ENCODE measurements at places on chromosomes 11 and 22.

DNA sequence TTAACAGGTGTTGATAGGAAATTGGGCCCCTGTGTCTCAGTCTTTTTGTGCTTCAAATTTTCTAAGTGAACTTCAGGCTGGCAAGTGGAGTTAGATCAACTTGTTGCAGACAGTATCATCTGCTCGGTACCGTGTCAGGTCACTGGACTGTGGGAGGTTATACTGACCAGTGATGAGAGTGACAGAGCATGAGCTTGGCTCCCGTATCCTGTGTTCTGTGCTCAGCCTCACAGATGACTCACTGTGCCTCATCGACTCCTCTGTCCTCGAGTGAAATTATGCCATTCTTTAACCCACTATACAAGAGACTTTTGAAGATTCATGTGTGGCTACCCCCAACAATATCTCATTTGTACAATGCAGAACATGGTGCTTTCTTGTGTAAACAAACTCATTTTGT is 7.9 kb downstream of the GRAP2 start:
- peak; percentile 34 for DNase-seq

DNA sequence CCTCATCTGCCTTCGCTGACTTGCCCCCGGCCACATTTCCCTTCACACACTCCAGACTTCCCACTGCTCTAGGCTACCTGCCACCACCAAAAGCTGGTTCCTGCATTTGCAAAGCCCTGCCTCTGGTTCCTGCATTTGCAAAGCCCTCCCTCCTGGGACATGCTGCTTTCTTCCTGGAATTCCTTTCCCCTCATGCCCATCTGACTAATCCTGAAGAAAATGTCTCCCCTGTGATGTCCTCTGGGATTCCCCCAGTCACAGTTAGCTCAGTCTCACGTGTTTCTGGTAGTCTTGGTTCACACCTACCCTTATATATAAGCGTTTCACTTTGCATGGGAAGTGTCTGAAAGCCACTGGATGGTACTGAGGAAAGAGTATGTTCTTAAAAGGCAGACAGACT is 206.9 kb downstream of the DBX1 start:
- DNase-seq = peak; percentile 46

- no peak for DNase-seq
Measured at GRCh38 chr11:85431319-85431718, 195.8 kb downstream of the DLG2 start.

DNA sequence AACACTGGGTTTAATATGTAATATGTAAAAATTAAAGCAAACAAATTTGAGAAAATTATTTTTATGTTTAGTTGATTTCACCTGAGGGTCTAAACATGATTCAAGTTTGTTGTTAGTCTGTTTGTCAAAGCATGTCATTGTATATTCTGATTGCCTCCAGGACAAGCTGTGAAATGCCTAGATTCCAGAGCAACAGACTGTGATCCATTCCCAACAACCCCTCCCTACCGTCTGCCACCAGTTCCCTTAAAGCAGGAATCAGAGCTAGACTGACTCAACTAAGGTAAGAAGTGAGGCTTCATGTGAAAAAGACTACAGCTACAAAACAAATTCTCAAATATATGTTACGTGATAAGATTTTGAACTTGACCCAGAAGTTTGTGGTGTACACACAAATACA is 304.2 kb downstream of the RAB38 start:
- DNase-seq = no peak

DNA sequence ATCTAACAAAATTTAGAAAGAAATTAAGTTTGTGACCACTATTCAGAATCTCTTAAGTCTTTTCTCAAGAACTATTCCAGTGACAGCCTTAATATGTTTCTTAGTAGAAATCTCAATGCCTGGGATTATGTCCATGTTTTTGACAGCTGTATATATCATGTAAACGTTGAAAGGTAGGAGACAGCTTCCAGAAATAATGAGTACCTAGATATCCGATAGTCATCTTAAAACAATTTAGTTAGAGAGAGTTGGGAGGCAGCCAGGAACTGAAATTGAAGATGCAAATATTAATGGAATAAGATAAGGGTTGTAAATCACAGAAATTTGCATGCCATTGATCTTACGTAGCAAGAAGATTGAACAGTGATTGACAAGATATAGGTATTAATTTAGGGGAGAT is 955.2 kb downstream of the JRKL start:
- DNase-seq = no peak

- DNase-seq = no peak
Measured at GRCh38 chr11:8066036-8066910, 14.7 kb upstream of the TUB start.

DNA sequence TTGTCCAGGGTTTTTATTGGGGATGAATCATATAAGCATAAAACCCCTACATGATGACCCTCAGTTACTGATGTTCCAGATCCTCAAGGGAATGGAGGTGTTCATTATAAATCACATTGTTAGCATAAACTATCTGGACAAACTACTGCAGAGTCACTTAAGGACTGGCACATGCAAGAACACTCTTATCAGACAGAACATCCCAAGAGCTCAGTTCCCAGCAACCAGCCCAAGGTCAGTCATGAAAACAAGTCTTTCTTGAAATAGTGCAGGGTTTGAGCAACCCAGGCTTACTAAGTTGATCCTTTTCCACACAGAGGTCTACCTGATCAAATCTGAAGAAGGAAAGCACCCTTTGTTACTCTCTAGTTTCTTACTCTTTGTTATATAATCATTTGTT is 13.5 kb upstream of the PTS start:
- DNase-seq = peak; percentile 85

GRCh38 chr22:36486619-36487384 is 5.4 kb upstream of the TXN2 start:
- DNase-seq = peak; percentile 60

- no peak for DNase-seq
Measured at GRCh38 chr22:45964372-45964771, 12.6 kb downstream of the WNT7B start.

DNA sequence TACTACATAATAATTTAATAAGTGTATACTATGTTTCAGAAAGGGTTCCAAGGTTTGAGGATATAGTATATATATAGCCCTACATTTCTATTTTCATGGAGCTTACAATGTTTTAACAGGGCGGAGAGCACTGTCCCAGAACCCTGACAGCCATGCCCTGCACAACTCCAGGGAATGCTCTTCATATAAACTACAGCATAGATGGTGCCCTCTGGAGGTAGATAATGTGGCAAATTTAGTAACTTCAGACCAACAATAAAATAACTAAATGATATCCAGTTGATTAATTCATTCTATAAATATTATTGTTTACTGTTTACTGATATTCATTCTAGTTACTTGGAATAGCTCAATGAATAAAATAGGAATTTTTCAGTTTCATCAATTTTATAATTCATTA is 693.7 kb upstream of the CCDC179 start:
- no peak for DNase-seq

DNA sequence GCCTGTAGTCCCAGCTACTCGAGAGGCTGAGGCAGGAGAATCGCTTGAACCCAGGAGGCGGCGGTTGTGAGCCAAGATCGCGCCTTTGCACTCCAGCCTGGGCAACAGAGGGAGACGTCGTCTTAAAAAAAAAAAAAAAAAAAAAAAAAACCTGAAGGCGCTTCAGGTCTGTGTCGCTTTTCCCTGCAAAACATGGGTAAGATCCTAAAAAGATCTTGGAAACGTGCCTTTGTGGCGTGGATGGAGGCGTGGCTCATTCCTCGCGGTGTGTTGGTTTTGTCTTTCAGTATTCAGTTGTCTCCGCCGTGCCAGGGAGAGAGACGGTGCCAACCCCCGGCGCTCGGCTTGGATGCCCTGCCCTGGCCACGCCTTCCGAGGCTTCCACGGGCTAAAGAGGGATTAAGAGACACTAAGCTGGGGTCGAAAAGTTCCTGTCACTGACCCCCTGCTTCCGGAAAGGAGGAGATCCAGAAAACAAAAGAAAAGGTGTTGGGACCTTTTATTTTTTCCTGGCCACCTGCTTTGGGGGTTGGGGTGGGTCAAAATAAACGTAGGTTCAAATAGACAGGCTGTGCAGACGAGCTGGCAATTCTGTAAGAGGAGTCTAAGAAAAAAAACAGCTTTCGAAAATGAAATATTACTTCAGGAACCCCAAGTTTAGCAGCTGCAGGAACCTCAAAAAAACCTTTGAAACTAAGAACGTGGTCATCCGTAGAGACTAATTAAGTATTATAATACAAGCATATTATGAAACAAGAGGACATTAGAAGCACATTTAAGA is 1.1 kb upstream of the SLC35F2 start:
- no peak for DNase-seq

- peak; percentile 36 for DNase-seq
Measured at GRCh38 chr22:36026741-36027140, 1.9 kb downstream of the RBFOX2 start.

GRCh38 chr11:66639066-66639813 is 737 bp downstream of the RBM4 start:
- peak; percentile 57 for DNase-seq

DNA sequence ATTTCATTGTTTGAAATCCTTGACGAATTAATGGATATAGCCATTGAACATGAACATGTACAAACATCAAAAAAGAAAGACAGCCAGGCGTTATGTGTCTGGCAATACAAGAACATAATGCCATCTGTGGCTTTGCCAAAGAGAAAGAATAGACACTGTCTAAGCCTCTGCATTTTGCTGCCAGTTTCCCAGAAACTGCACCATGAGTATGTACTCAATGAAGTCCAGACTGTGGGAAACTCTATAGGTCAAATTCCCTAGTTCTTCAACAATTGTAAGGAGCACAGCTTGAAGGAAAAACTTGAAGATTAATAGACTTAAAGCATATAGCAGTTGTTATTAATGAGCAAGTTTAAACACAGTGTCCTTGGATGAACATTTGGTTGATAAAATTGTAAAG is 71.3 kb downstream of the BBOX1 start:
- no peak for DNase-seq

DNA sequence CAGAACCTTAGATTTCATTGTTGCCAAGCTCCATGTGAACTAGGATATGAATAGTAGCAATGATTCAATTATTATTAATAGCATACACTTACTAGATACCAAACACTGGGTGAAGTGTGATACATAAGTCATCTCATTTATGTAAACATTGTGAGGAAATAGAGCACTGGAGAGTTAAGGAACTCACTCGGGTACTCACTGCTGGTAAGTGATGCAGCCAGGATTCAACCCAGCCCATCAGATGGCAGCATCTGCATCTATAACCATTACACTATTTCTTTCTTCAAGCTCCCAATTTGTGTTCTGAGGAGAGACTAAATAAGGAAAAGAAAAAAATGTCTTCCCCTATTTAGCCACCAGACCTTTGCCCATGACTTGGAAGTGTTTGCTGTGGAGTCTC is 10.2 kb upstream of the ALG8 start:
- peak; percentile 82 for DNase-seq

- peak; percentile 7 for DNase-seq
Measured at GRCh38 chr11:38438091-38438490, 1840.1 kb upstream of the RAG2 start.

DNA sequence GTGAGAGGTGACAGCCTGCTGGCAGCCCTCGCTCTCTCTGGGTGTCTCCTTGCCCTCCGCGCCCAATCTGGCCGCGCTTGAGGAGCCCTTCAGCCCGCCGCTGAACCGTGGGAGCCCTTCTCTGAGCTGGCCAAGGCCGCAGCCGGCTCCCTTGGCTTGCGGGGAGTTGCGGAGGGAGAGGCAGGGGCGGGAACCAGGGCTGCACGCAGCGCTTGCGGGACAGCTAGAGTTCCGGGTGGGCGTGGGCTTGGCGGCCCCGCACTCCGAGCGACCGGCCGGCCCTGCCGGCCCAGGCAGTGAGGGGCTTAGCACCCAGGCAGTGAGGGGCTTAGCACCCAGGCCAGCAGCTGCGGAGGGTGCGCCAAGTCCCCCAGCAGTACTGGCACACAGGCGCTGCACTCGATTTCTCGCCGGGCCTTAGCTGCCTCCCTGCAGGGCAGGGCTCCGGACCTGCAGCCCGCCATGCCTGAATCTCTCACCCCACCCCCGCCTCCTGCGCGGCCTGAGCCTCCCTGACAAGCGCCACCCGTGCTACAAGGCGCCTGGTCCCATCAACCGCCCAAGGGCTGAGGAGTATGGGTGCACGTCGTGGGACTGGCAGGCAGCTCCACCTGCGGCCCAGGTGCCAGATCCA is 1526.1 kb downstream of the FAM181B start:
- no peak for DNase-seq

GRCh38 chr11:102577182-102577581 is 46.6 kb upstream of the MMP7 start:
- peak; percentile 43 for DNase-seq

DNA sequence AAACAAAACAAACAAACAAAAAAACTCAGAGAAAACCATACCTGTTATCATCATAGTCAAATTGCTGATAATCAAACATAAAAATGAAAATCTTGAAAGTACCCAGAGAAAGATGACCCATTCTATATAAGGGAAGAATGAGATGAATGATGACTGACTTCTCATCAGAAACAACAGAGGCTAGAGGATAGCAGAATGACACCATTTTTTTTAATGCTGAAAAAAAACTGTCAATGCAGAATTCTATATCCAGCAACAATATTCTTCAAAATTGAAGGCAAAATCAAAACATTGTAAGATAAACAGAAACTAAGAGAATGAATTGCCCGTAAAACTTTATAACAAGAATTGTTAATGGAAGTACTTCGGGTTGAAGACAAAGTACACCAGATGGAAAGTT is 122.1 kb downstream of the ENTHD1 start:
- no peak for DNase-seq

- DNase-seq = peak; percentile 82
Measured at GRCh38 chr11:122192634-122193255, 76.7 kb upstream of the BLID start.

- peak; percentile 71 for DNase-seq
Measured at GRCh38 chr11:75031771-75032549, 43.2 kb downstream of the NEU3 start.

DNA sequence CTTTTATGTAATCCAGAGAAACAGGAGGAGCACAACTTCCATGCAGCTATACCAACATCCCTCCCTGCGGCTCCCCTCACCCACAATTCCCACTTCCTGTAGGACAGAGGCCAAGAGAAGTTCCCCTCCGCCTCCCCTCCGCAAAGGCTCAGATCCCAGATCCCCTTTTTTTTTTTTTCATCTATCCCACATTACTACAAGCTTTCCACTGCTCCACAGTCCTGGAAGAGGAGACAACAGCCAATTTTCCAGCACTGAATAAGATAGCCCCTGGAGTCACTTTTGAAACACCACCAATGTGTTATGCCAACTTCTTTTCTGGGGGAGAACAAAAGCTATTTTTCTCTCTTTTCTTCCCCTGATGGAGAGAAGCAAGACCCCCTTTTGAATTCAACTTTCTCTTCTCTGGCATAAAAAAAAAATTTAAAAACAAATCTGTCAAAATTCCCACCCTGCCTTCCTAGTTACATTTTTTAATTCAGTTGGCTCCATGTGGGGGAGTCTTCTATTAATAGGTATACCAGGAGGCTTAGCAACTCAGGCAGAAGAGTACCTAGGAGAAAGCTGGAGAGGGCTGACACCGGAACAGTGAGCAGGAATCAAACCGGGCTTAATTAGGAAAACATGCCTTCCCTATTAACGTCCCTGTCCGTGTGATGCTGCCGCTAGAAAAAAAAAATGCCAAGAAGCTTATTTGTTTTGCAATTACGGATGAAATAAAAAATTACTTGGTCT is 543.4 kb downstream of the BUD13 start:
- DNase-seq = no peak

- no peak for DNase-seq
Measured at GRCh38 chr11:19813158-19813879, 100.7 kb downstream of the NAV2 start.

Data from iris pigment epithelial cell (primary cell).